Adipocyte (in vitro differentiated cells): ENCODE measurements at places on chromosomes 1 and 21.

- peak; percentile 67 for DNase-seq
Measured at GRCh38 chr1:21216835-21217811, 40.4 kb upstream of the EIF4G3 start.

DNA sequence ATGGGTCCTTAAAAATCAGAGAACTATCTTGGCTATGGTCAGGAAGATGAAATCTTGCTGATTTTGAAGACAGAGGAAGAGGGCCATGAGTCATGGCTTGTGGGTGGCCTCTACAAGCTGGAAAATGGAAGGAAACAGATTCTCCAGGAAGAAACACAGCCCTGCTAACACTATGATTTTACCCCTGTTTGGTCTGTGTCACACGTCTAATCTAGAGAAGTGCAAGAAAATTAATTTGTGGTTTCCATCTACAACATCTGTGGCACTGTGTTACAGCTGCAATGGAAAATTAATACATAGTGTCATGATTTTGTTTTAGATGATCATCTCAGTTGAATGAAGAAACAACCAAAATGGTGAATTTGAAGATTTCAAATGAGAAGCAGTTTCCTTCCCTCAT, 288.7 kb upstream of the NRIP1 start:
- DNase-seq: no peak

DNA sequence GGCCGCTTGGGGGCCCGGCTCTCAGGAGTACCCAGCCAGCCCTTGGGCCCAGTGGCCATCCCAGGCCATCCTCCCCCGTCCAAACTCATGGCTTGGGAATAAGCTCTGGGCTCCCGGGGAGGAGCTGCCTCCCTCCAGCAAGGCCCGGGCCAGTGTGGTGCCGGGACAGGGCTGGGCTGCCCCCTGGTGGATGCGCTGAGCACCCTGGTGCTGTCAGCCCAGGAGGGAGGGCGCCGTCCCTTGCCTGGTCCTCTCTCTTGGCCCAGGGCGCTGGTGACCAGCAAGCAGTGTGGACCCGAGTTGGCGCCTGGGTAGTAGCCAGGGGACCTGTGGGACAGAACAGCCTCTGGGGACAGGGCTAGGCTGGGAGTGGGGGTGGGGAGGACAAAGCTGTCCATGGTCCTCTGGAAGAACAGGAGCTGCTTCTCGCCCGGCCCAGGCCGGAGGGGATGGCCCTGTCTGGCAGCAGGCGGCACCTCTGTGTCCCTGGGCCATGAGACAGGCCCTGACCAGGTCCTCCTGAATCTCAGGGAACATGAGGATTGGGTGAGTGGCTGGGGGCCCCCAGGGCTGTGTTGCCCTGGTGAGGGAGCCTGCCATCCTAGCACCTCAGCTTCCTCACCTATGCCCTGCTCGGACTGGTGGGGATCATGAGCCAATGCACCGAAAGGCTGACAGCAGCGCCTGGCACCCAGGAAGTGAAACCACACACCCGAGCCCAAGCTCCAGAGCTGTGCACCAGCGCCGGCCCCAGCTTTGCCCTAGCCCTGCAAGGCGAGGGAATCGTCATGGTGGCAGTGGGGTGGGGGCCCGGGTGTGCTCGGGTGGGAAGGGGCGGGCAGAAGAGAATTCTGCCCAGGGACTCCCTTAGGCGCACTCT, 9.4 kb downstream of the MORN1 start:
- DNase-seq: peak; percentile 93

- no peak for DNase-seq
Measured at GRCh38 chr1:211566431-211567025, 12.4 kb downstream of the SLC30A1 start.

GRCh38 chr1:172286629-172287076, 133.8 kb upstream of the C1orf105 start:
- DNase-seq: peak; percentile 92

DNA sequence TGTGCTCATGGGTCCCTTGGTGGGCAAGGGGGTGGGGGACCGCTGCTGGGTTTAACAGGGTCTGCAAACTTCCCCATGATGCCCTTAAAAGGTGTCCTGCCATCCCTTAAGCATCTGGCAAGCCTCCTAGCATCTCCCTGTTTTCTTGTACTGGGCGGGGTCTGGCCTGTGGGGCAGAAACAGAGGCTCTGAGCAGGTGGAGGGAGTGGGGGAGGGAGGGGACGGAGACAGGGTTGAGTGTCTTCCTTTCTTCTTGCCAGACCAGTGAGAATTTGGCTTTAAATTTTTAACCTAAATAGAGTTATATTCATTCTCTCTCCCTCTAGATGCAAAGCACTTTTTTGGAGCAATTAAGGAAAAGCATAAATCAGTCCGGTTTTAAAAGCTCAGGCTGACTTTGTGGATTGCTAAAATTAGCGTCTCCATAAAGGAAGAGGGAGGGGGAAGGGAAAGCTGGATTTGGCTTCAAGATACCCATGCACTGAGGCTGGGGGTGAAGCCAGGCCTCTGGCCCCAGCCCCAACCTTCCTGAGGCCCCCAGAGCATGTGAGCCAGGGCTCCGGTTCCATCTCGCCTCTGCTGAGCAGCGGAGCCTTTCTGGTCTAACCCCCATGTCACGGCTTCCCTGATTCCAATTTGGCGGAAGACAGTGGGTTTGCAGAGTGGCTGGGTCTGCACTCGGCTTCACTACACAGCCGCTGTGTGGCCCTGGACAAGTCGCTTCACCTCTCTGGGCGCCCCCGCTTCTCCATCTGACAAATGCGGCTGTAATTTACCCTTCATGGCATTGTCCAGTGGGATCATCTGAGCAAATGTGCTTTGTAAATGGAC, 25.3 kb downstream of the IGSF21 start:
- no peak for DNase-seq

DNA sequence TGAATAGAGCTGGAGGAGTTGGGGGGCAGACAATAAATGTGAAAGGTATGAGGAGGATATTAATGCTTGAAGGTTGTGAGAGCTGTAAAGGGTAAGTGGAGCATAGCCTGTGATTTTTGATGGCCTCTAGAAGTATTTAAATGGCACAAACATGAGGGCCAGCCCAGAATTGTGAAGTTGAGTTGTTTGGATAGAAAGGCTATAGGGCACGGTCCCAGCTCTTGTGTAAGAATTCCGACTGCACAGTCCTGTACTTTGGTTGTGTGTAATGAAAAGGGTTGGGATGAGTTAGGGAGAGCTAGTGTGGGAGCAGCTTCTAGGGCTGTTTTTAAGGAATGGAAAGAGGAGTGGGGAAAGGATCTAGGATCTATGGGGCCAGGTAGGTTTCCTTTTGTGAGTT, 665.5 kb downstream of the USP25 start:
- DNase-seq: no peak

DNA sequence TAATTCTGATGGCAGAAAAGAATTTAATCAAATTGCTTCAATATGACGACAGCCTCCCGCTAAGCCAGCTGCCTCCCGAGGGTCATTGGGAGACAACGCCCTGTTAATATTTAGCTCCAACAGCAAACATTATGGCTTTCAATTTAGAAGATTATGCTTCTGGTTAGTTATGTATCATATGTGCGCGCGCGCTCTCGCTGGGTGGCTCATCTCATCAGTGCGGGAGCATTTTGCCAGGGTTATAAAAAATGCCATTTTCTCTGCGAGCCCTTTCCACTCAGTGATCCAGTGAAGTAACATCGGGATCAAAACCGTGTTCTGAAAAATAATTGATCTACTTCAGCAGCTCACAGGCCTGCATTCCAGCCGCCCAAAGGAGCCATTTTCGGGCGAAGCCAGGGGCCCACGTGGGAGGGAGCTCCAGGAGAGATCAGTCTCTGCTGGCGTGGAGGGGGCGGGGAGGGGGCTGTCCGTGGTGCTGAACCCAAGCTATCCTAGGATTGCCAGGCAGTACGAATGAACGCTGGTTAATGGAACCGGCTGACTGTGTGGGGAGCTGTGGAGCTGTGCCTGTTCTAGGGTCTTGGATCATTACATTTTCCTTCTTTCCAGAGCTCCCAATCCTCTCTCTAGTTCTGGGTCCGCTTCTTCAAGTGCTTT, 219.1 kb upstream of the ZC3H12A start:
- DNase-seq: peak; percentile 2

GRCh38 chr1:217133092-217133491, 409.9 kb upstream of the ESRRG start:
- no peak for DNase-seq

DNA sequence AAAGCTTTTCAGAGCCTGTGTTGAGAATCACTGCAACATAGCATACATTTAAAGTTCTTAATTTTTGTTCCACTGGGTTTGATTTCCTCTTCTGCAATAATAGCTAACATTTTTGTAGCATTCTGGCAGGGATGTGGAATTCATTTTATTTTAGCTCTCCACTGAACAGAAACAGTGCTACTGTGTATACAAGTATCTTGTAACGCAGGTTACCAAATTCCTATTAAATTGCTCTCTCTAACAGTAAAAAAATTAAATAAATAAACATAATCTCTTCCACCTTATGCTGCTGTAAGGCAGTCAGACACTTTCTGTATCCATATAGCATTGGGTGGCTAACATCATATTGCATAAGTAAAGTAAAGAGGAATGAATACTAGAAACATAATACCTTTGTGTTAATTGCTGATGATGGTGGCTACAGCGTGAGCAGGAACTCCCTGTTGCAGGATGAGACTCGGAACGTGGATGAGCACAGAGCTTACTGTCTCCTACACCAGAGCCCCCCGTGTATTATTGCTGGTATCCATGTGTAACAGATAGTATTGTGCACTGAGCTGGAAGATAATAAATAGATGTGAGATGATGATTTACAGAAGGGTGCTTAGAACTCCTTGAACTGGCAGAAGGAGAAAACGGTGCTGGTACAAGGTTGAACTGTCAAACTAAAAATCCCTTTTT, 276.9 kb upstream of the SNX7 start:
- DNase-seq: peak; percentile 39

GRCh38 chr1:63547621-63548294, 24.4 kb downstream of the EFCAB7 start:
- DNase-seq: peak; percentile 2

- no peak for DNase-seq
Measured at GRCh38 chr1:34851431-34852105, 8.0 kb downstream of the SMIM12 start.

- DNase-seq: peak; percentile 34
Measured at GRCh38 chr1:180620581-180620980, 11.2 kb upstream of the XPR1 start.

DNA sequence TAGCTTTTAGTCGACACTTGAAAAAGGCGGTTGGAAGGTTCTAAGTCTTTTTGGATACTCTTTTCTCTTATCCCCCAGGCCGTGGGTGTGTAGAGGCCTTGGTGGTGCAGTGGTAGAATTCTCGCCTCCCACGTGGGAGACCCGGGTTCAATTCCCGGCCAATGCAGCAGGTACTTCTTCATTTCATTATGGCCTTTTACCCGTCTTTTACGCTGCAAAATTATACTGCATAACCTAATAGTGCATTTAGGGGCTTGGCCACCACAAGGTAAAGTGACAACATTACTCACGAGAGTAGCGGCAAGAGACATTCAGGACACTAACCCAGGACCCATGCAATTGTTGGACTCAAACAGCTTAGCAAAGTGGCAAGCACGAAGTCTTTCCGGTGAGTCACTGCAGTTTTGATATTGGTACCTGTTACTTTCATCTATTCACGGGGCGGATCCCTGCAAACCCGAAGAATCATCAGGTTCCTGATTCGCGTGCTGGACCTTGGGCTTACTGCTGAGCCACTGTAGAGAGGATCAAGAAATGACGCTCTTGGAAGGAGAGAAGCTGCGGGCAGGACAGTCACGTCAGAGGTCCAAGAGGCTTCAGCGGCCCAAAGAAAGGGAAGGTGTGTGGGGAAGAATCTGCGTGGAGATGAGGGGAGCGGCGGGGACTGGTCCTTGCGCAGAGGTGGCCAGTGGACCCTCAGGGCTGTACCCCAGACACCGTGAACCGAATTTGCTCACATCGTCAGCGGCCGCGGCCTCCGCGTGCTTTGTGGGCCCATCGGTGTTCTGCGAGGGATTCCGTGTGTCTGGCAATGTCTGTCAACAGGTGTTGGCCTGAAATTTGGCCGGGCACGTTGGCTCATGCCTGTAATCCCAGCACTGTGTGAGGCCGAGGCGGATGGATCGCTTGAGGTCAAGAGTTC, 12.9 kb upstream of the RNU1-4 start:
- DNase-seq: peak; percentile 25

DNA sequence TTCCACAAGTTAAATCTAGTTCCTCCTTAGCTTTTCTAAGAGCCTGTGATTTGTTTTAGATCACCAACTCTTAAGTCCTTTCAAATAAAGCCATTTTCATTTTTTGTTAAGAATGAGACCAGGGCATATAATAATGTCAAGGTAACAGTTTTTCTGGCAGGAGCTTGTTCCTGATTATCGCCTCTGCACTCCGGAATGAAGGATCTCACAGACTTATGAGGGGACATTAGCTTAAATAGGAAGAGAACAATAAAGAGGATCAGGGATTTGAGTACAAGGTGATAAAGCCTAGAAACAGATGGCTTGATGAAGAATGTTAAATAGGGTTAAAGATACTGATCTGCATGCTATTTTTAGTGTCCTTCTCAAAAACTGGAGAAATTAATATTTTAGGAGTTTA, 13.6 kb upstream of the OTUD7B start:
- no peak for DNase-seq

GRCh38 chr1:193054169-193054675, 4.9 kb downstream of the UCHL5 start:
- no peak for DNase-seq

GRCh38 chr1:7425771-7426170, 345.3 kb upstream of the VAMP3 start:
- no peak for DNase-seq

GRCh38 chr1:194339471-194339870, 1153.1 kb upstream of the B3GALT2 start:
- DNase-seq: no peak

GRCh38 chr21:39631842-39632562, 19.3 kb downstream of the B3GALT5 start:
- no peak for DNase-seq

- no peak for DNase-seq
Measured at GRCh38 chr1:198205016-198205684, 48.4 kb downstream of the NEK7 start.

DNA sequence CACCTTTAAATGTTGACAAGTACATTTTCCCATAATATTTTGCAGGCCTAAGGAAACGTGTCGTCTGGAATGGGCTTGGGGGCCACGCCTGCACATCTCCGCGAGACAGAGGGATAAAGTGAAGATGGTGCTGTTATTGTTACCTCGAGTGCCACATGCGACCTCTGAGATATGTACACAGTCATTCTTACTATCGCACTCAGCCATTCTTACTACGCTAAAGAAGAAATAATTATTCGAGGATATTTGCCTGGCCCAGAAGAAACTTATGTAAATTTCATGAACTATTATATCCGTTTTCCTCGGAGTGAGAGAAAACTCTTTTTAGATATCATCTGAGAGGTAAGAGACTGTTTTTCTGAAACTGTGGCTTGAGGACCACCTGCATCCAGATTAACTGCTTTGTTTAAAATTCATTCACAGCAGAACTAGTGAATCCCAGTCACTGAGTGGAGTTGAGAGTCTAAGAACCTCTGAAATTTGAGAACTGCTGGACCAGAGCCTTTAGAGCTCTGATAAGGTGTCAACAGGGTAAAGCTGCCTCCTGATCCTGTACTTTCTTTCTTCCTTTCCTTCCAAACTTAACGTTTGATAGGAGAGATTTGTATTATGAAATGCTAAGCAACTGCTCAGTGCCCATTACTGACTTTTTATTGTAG, 811 bp downstream of the EXO1 start:
- no peak for DNase-seq
